Pons (tissue), 1 donor: ENCODE measurements at places on chromosomes 7 and 10.

DNA sequence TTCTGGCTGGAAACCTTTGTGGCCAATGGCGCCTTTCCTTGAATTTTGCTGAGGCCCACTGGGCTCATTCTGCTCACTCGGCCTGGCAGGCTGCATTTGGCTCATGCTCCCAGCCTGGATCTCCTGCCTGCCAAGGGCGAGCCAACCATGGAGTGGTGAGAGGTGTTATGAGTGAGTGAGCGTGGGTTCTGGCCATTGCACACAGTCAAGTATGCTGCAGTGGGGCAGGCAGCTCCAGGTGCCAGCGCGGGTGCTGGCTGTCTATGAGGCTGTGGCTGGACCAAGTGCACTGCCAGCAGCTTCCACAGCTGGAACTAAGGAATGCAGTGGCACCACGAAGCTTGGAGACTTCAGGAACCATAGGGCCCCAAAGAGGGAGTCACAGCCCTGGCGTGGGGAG is 42.2 kb upstream of the TUBB8 start:
- DNase-seq: no peak

GRCh38 chr7:102286237-102287110 is at the start of gene SH2B2:
SH2B2 (plus strand) TSS chr7:102286868; CDS start chr7:102300551, 13,683 bp downstream.
- peak; percentile 34 for DNase-seq

GRCh38 chr10:29636178-29636577 is 1.4 kb upstream of the SVIL start:
- no peak for DNase-seq

GRCh38 chr10:111551001-111551400 is 474.2 kb downstream of the ADRA2A start:
- DNase-seq: no peak

DNA sequence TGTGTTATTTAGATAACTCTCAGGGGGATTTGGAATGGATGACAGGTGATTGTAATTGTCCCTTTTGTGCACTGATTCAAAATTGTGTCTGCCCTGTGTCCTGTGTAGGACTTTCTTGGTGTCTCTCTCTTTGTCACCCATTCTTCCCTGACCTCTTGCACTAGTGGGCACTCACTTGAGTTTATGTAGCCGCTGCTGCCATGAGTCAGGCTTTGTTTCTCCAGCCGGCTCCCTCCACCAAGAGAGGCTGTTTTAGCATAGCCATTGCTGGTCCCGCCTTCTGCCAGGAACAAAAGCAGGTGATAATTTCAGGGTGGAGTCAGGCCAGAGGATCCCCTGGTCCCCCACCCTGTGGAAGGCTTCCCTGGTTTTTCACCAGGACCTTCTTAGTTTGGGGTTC is 8.4 kb downstream of the COL17A1 start:
- DNase-seq: peak; percentile 56

DNA sequence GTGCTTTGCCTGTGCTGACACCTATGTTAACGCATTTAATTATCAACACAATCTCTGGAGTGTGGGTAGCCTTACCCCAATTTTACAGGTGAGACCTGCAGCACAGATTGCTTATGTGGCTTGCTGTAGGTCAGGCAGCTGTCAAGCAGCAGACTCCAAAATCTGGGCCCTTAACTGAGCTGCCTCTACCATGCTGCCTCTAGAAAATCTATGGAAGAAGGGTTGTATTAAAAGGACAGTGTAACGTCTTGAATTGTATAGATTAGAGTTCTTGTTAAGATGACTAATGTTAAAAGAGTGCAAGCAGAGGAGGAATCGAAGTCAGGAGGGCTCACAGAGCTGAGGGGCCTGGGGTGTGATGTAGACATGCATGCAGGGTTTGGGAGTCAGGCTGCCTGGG is 1.2 kb upstream of the PON3 start:
- no peak for DNase-seq

DNA sequence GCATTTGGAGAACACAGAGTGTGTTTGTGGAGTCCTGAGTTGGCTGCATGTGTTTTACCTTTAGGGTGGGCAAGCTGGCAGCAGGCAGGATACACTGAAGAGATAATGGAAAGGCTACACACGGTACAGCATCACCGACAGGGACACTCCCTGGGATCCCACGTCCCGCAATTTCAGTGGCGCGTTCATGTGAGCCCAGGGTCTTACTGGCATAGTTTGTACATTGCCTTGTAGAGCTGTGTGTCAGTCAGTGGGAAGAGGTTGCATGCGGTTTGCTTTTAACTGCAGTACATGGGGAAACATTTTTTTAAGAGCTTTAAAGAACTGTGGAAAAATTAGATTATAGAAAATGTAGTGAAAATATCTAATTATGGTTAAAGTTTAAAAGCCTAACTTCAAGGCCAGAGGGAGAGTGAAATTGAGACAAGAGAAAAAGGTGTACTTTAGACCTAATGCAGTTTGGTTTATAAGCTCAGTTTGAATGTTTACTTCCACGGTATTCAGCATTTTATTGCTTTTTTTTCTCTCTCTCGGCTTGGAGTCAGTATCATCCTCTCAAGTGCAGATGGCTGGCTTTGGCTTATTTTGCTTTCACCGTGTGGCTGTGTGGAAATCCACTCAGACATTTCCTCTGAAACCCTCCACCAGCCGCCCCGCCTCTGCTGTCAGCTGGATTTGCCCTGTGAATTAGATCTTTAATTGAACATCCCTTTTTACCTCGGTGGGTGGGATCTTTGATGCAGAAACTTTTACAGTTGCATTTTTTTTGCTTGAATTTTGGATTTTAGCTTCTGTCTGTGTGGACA is 364.2 kb upstream of the COBL start:
- DNase-seq: no peak

GRCh38 chr7:100632951-100633717 is 8.2 kb downstream of the TFR2 start:
- DNase-seq: no peak

DNA sequence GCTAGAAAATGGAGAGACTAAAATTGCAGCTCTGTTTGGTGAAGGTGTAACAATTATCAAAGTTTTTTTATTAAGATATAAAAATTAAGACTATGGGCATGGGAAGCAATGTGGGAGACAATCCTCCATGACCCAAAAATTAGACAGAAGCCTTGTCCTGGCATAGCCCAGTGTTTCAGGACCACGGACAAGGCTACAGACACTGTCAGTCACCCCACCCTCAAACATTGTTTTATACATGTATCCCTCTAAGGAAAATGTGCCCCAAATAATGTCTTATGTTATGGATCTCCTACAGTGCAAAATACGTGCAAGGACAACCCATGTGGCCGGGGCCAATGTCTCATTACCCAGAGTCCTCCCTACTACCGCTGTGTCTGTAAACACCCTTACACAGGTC is 24.0 kb downstream of the HABP2 start:
- DNase-seq: no peak

DNA sequence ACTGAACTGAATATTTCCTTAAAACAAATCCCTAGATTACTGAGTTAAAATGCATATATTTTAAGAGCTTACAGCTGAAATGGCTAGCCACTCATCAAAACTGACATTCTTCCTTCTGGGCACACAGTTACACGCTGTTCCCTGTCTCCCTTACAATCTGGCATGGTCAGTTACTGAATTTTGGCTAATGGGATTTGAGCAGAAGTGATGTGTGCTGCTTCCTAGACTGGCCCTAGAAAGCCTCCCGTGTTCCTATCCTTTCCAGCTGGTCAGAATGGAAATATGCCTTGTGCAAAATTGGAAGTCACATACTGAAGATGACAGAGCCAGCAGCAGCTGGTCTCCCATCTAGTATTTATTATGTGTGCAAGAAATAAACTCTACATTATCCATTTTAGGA is 128.7 kb upstream of the NAMPT start:
- no peak for DNase-seq

DNA sequence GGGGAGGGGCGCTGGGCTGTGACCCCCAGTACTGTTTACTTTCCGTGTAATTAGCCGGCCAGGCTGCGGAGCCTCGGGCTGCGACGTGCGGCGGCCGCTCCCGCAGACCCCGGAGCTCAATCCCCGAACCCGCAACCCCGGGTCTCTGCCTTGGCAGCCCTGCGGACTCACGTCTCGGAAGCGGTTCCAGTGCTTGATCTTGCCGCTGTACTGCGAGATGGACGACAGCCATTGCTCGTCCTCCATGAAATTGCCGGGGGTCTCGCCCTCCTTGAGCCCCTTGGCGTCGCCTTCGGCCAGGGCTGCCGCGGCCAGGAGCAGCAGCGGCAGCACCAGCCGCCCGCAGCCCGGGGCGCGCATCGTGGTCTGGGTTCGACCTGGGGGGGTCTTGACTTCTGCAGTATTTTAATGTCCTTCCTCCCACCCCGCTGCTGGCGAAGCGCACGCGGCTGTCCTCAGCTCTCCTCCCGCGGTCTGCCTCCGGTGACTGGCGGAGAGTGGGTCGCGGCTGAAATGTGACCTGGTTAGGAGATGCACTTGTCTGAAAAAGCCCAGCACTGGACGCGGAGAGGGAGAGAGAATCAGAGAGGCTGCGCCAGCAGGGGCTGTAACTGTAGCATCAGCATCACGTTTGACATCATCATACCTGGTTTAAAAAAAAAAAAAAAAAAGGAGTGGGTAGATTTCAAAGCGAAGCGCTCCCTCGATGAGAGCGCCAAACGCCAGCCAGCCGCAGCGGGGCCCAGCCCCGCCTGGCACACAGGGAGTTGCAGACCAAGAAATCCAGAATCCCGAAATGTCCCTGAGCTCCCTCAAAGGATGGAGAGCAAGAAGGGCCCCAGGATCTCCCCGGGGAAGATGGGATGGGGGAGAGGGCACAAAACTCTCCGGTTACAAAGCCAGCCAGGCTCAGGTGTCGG is at the start of gene SPOCK2:
SPOCK2 (minus strand) TSS at position 583 of the 920 bp plus-strand sequence; CDS start at position 360, 223 bp downstream.
- no peak for DNase-seq
